ENCODE measurements at places on chromosomes 16 and 17.

DNA sequence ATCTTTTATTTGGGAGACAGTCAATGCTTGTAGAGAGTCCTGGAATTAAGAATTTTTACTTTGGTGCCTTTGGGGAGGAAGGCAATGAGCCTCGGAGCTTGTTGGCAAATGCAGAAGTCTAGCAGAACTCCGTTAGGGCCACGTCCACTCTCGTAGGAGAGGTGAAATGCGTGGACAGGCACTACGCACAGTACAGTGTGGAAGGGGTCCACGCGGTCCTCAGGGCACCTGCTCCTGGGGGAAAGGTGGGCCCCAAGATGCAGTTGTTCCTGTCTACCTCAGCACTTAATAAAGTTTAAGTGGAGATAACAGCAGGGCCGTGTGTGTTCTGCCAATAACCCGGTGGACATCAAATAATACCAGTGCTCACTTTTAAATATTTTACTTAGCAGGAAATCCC is 1.8 kb downstream of the RAB11FIP3 start:
- DNase-seq = no peak

DNA sequence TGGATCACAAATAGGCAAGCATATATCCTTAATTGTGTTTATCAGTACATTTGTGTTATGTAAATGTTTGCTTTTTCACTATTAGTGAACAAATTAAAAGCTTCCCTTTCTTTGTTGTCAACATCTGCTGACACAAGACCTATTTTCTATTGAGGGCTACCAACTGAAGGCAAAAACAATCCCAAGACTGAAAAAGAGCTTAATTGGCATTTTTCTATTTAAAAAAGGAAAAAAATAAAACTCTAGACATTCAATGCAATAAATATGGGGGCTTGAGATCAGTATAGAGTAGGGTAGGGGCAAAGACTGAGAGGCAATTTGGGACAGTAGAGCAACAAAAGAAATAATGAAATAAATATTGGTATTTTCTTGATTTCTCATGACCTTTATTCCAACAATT is 24.2 kb downstream of the OMG start:
- no peak for DNase-seq

DNA sequence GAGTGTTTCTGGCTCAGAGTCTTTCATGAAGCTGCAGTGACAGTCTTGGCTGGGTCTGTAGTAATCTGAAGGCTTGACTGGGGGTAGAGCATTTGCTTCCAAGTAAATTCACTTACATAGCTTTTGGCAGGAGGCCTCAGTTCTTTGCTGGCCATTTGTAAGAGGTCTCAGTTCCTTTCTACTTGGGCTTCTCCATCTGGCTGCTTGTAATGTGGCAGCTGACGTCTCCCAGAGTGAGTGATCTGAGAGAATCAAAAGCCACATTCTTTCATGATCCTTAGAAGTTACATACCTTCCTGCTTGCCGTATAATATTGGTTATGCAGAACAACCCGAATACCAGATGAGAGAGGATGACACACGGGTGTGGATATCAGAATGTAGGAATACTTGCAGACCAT is 39.8 kb downstream of the NF1 start:
- DNase-seq = no peak

DNA sequence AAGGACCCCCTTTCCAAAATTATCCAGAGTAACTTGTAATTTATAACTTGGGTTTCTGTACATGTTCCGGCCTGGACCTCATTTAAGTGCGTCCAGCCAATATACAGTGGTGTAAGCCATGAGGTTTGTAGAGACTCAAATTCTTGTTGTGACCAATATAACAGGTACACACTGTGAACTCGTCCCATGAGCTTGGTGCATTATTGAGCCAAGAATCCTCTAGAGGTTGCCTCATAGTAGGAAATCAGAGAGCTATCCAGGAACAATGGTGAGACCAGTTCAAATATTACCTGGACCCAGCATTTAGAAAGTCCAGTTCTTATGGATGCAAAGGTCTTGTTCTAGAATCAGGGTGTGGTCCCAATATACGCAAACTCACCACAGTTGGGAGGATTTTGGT is 138.2 kb downstream of the NPIPB5 start:
- no peak for DNase-seq

GRCh38 chr16:64695684-64696083 is 426.2 kb downstream of the CDH11 start:
- DNase-seq = no peak

GRCh38 chr16:67431775-67432505 is 1.0 kb downstream of the HSD11B2 start:
- peak; percentile 51 for DNase-seq

GRCh38 chr16:46613352-46613751 is 7.8 kb downstream of the SHCBP1 start:
- no peak for DNase-seq

- DNase-seq = no peak
These were observed 248.1 kb downstream of the HS3ST3A1 start for GRCh38 chr17:13353590-13353989.

GRCh38 chr17:1758807-1759206 is 3.1 kb upstream of the SERPINF1 start:
- DNase-seq = no peak

GRCh38 chr17:76193591-76193990 is 46.7 kb downstream of the RNF157 start:
- no peak for DNase-seq

DNA sequence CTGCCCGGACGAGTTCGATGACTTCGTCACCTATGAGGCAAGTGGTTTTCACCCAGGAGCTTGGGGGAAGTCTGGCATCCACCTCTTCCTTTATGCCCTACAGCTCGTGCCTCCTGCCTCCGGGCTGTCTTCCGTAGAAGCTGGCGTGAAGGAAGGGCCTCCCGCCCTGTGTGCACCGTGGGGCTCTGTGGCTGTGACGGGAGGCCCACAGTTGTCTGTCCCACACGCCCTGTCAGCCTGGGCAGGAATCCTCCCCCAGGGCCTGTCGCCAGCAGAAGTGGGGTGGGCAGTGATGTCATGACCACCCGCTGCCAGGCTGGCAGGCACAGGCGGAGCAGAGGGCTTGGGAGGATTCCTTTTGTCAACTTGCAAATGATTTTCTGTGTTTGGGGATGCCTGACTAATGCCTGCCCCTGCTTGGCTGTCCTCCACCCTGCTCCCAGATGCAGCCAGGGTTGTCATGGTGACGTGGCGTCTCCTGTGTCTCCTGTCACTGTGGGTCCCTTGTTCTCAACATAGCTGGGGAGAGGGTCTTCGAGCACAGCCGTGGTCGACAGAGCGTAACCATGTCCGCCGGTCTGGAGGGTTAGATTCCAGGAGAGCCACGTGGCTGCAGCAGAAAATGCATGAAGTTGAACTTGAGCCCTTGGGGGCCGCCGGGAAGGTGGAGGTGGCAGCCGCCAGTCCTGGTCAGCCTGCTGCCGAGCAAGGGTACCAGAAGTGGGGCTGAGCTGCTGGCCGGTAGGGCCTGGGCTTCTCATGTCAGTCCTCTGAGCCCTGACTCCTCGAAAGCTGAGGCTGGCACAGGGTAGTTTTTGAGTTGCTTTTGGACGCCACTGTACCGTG is 46.1 kb downstream of the RAB11FIP3 start:
- DNase-seq = no peak

GRCh38 chr17:66466840-66467367 is 164.5 kb downstream of the PRKCA start:
- DNase-seq = no peak

GRCh38 chr16:89822188-89823086 is 5.8 kb upstream of the SPIRE2 start:
- DNase-seq = no peak

DNA sequence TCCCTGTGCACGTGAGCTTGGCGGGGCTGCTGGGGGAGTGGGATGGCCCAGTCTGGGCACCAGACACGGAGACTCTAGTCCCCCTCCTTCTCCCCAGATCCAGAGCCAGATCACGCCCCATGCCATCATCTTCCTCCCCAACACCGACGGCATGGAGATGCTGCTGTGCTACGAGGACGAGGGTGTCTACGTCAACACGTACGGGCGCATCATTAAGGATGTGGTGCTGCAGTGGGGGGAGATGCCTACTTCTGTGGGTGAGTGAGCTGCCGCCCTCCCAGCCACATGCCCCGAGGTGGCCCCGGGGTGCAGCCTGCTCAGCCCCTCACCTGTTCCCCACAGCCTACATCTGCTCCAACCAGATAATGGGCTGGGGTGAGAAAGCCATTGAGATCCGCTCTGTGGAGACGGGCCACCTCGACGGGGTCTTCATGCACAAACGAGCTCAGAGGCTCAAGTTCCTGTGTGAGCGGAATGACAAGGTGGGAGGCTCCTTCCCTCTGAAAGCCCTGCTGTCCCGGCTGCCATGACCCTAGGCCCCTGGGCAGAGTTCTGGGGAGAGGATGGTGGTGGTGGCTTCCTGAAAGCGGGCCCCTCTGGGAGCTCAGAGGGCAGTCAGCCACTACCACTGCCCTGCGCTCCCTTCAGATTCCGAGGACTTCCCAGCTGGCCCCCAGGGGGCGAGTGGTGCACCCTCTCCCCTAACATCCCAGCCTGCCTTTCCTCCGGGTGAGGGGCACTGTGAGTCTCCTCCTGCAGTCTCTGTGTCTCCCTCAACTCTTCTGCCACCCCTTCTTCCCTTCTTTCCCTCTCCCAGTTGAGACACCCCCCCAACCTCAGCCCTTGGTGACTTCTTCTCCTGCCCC is 2.8 kb upstream of the C17orf107 start:
- DNase-seq = no peak

DNA sequence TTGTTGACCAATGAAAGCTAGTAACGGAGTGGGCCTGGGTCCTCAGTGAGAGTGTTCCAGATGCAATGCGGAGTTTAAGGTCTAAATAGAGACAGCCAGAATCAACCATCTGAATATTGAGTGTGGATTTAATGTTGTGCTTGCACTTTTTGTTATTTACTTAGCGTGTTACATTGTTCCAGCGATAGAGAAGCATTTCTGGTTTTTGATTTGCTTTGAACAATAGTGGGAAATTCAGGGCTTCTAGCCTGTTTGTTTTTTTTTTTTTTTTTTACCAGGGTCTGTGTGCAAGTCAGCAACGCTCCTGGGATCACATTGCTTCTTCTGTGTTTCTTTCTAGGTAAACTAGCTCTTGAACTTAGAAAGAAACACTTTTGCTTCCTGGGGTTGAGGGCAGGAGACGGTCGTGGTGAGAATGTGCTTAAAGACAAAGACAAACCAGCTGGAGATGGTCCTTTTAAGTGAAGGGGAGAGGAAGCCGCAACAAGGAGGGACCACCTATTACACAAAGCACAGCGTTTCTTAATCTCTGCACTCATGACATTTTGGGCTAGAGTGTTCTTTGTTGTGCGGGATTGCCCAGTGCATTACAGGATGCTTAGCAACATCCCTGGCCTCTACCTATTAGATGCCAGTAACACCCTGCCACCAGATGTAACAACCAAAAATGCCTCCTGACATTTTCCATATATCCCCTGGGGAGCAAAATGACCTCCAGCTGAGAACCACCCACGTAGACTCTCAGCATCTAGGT is 119.2 kb downstream of the MAP2K6 start:
- DNase-seq = no peak

DNA sequence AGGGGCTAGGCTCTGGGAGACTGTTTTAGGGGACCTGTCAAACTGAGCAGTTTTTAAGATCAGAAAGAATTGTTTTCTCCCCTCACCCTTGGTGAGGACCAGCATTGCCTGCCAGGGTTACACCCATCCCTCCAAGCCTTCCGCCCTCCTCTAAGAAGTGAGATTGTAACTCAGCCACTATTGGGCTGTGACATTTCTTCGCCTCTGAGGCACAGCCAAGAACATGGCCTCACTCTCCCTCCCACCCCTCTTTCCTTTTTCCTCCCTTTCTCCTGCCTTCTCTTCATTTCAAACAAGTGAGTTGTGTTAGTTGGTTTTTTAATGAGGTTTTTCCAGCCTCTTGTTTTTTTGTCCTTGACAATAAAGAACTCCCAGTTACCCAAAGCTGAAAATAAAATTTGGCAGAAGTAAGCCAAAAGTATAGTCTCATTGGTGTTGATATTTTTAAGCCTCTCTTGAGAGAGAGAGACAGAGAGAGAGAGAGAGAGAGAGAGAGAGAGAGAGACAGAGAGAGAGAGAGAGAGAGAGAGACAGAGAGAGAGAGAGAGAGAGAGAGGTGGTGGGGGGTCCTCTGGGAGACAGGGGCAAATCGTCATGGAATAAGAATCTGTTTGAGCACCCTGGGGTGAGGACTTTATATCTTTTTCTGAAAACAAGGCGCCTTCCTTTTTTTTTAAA is 77.2 kb upstream of the TBX2 start:
- no peak for DNase-seq

DNA sequence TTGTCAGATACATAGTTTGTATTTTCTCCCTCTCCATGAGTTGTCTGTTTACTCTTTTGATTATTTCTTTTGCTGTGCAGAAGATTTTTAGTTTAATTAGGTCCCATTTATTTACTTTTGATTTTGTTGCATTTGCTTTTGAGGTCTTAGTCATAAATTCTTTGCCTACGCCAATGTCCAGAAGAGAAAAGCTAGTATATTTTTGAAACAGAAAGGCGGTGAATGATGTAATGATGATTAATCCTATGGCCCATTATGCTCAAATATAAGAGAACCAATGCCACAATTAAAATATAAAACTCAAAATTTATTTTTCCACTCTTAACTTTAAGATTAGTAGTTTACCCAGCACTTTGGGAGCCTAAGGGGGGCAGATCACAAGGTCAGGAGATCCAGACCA is 59.8 kb upstream of the SMIM36 start:
- DNase-seq = no peak

DNA sequence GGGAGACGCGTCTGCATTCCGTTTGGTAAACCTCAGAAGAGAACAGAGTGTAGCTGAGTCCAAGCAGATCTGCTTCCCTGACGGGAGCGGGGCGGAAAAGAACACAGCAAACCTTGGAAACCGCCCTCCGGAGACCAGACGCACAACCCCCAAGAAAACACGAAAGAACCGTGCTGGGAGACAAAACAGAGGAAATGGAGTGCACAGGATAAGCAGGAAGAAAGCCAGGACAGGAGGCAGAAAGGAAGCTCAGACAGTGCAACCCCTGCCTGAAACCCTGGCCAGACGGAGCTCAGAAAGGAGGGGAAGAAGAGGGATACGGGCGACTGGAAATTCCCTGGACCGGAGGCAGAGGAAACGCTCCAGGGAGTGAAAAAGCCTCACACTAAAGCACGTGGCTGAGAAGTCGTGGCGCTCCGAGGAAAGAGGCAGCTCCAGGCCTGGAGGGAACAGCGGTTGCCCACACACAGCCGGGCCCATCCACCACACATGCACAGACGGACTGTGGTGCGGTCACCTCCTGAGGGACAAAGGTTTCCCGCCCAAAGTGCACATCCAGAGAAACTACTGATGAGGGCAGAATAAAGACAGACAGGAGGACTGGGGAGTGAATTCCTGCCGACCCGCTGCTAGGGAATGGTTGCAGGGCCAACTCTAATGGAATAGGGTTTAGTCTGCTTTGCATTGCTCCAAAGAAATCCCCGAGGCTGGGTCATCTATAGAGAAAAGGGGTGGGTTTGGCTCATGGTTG is 10.2 kb downstream of the DPEP1 start:
- DNase-seq = no peak

- no peak for DNase-seq
These were observed 1.3 kb downstream of the THRA start for GRCh38 chr17:40063901-40064531.

GRCh38 chr16:87551487-87551886 is 50.8 kb upstream of the JPH3 start:
- no peak for DNase-seq

- no peak for DNase-seq
These were observed 36.4 kb downstream of the SNX20 start for GRCh38 chr16:50644729-50645128.

Measured in NCI-H1092 (cell line).